Left lung (tissue), 14 donors: ENCODE measurements at places on chromosomes 2 and 18. TPM values are rescaled to one million over a fixed set of nuclear protein-coding genes. Genes with fewer than 3 reads are reported as not detected.

DNA sequence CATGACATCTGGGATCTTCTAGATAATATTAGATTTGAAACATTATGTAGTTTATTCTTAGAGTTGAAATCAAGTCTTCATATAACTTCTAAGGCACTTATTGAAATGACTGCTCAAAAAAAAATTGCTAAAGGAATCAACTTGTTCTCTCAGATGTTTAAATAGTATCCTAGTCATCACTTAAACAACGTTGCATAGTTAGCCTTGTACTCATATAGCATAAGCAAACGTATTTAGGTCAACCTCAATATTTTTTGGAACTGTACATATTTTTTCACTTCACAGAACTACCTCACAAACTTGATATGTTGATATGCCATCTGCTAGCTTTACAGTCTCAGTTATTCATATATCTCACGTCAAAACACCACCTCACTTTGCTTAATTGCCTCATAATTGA, 47.1 kb upstream of the CREB1 start:
- no peak for DNase-seq

Gene NRP2
- polyA plus RNA-seq = 42.3 TPM

DNA sequence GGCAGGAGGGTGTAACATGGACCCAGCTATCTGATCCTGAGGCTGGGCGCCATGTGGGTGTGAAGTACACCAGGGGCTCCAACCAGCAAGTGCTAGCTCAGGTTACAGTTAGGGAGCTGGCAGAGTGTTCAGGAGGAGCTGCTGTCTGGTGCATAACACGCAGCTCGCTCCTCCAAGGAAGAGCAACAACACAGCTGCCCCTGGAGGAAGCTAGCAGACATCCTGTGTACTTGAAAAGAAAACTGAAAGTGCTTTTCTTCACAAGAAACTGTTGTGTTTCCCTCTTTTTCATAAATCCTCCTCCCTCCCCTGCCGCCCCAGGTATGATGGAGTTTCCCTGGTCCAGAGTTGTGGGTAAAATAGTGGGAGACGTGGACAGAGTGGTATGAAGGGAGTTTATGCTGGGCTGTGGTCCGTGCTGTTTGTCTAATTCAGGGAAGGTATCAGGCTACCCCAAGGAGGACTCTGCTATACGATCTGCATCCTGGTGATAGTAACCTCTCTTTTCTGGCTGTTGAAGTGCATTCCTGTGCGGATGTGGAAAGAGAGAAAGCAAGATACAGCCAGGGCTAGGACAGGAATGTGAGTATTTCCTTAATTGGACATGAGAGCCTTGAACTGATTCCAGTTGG, 6.1 kb upstream of the LBH start:
- peak; percentile 58 for DNase-seq

DNA sequence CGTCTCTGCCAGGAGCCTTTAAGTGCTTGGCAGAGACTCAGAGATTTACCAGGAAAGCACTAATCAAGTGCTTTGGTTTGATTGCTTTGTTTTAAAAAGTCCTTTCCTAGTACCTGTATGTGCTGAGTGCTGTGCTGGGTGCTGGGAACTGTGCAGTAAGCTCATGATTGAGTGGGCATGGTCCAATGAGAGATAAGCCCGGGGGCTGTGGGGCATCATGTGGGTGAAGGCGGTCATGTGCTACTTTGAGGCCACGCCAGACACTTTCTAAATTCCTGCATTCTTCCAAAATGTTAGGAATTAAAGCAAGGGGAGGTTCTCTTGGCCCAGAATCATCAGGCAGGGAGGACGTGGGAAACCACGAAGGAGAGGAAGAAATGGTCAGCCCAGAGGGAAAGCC, 109.0 kb downstream of the ACAA2 start:
- DNase-seq = no peak

GRCh38 chr2:157857881-157858280, 18.2 kb downstream of the ACVR1 start:
- DNase-seq = no peak

Gene CFAP221
- polyA plus RNA-seq = 13.0 TPM

- DNase-seq = no peak
Measured at GRCh38 chr2:127953849-127954248, 68.1 kb upstream of the AMMECR1L start.

- no peak for DNase-seq
Measured at GRCh38 chr2:182903566-182903965, 37.1 kb upstream of the FRZB start.

- DNase-seq = no peak
Measured at GRCh38 chr18:21053127-21053526, 58.5 kb downstream of the ROCK1 start.

Gene SLC4A3
- polyA plus RNA-seq = 8.8 TPM

Gene CHPF
- polyA plus RNA-seq = 26.6 TPM

GRCh38 chr18:57775937-57776336, 27.2 kb downstream of the ATP8B1 start:
- DNase-seq = no peak

DNA sequence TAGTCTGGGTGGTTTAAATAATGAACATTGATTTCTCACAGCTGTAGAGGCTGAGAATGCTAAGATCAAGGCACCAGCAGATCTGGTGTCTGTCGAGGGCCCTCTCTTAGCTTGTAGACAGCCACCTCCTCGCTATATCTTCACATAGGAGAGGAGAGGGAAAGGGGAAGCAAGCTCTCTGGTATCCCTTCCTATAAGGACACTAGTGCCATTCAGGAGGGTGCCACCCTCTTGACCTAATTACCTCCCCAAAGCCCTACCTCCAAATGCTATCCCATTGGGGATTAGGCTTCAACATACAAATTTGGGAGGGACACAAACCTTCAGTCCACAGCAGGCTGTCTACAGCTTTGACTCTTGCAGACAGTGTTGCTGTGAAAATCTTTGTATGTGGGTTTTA, 76.7 kb downstream of the BOLA3 start:
- DNase-seq = no peak

Gene BOK
- polyA plus RNA-seq = 22.9 TPM

DNA sequence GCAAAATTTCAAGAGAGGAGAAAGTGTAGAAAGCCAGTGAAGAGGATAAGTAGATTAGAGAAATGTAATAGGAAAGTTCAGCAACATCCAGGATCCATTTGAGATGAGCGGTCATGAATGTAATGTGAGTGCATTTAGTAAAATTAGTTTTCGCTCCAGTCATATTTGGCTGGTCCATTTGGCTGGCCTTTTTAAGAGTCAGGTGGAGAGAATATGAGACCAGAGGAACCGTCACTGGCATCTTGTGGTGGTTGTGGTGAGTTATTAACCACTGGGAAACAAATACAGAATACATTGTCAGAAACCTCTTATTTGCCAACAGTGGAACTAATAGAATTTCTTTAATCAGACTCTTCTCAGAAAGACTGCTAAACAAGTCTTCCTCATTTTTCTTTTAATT, 1064.3 kb upstream of the CDH2 start:
- no peak for DNase-seq

Gene MTX2
- 52.7 TPM for polyA plus RNA-seq

Gene MATN3
- 9.5 TPM for polyA plus RNA-seq

GRCh38 chr2:217804338-217804737, 198.5 kb downstream of the TNS1 start:
- no peak for DNase-seq

Gene TDRD15
- polyA plus RNA-seq = not detected

Gene CRYGC
- polyA plus RNA-seq = not detected

Gene PTCD3
- 175 TPM for polyA plus RNA-seq

Gene PJVK
- 13.0 TPM for polyA plus RNA-seq

DNA sequence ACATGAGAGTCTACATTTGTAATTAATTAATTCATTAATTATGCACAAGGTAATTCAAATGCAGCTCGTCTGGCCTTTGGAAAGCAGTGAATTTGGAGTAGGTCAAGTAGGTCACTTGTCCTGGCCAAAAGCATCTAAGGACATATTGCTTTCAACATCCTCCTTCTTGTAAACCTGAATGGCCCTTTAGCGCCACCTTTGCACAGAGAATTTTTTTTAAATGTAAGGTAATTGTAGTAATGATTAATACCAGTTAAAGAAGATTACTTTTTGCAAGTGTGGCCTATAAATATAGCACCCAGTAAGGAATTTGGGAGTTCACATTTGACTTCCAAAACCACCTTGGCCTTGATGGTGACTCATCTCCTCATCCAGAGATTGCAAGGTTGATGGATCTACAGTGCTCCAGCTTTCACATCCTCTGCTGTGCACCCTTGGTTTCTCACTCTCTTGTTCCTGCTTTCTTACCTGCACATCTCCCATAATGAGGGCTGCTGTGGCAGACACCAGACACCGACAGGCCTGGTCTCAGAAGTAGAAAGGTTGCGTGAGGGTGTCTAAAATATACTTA, 481.7 kb downstream of the TGIF1 start:
- DNase-seq = no peak

- no peak for DNase-seq
Measured at GRCh38 chr2:83565626-83566025, 893.5 kb downstream of the SUCLG1 start.

Gene TMEM87B
- 28.8 TPM for polyA plus RNA-seq

Gene MYL12B
- 423 TPM for polyA plus RNA-seq

Gene IL36B
- not detected for polyA plus RNA-seq

Gene BCL11A
- 30.1 TPM for polyA plus RNA-seq

Gene UGT1A10
- polyA plus RNA-seq = not detected

Gene ZNF804A
- 0.05 TPM for polyA plus RNA-seq

- DNase-seq = no peak
Measured at GRCh38 chr2:206296128-206296527, 21.7 kb downstream of the ZDBF2 start.

GRCh38 chr2:170332676-170333402, 154.9 kb downstream of the MYO3B start:
- DNase-seq = no peak

Gene CD302
- polyA plus RNA-seq = 56.7 TPM

GRCh38 chr2:6730003-6730402, 135.7 kb downstream of the CMPK2 start:
- no peak for DNase-seq

GRCh38 chr2:38720613-38721241, 30.4 kb downstream of the SRSF7 start:
- no peak for DNase-seq

Gene RGPD4
- not detected for polyA plus RNA-seq

DNA sequence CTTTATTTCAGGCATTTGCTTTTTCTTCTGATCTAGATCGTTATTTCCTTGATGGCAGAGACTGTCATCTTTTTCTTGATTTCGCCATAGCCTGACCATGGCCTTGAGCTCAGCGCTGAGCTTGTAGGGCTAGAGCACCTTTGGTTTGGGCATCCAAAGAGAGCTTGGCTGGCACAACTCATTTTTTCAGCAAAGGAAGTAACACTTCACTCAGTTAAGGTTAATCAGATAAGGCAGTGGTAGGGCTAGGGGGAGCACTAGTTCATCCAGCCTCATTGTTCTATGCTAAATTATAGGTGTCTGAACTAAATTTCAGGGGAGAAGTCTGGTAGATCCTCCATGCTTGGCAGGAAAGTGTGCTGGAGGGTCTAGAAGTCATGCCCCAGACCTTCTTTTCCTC, 125.0 kb downstream of the SETBP1 start:
- no peak for DNase-seq

DNA sequence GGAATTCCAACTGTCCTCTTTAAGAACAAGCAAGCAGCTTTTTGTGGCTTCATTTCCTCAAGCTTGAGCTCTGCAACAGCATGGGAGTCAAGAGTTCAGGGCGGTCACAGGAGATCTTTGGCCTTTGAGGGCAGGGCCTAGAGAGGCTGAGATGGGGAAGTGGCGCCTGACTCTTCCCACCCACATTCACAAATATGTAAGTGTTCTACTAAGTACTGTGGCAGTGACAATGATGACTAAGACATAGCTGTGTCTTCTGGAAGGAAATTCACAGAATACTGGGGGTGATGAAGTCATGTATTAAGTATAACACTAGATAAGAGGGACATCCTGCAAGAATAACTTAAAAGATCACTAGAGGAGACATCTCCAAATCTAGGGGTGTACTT, 15.0 kb downstream of the RND3 start:
- DNase-seq = no peak

DNA sequence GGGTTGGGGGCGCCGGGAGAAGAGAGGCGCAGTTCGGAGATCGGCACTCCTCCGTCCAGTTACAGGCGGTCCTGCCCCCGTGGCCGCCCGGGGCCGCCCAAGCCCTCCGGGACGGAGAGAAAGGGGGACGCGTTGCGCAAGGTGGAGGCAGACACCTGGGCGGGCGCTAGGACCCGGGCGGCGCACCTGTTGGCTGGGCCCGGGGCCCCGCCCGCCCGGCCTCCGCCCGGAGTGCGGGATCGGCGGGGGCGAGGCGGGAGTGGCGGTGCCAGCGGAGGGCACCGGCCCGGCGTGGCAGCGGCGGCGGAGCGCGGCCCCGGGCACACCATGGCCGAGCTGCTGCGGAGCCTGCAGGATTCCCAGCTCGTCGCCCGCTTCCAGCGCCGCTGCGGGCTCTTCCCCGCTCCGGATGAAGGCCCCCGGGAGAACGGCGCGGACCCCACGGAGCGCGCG, at the start of gene SGPP2:
Gene SGPP2, plus strand, starts transcription at position 268 of the 453 bp plus-strand sequence. Its CDS starts 60 bp downstream, at position 328.
- DNase-seq = no peak

DNA sequence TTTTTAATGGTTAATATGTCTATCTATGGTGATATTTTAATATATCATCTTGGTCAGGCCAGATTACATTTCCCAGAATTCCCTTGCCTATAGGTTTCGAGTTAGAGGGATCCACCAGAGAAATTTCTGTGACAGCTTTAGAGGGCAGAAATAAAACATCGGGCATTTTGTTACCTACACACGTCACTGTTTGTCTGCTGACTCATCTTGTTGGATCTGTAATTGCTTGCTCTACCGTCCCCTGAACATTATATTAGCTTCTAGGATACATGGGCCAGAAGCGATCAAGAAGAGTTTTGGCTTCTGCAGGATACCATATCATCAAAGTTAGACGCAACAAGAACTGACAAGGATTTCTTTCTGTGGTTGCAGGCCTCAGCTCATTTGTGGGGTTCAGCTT, 795.8 kb upstream of the GCFC2 start:
- DNase-seq = no peak
